ENCODE measurements at places on chromosomes 1 and 21. TPM values are rescaled to one million over a fixed set of nuclear protein-coding genes. Genes with fewer than 3 reads are reported as not detected.

DNA sequence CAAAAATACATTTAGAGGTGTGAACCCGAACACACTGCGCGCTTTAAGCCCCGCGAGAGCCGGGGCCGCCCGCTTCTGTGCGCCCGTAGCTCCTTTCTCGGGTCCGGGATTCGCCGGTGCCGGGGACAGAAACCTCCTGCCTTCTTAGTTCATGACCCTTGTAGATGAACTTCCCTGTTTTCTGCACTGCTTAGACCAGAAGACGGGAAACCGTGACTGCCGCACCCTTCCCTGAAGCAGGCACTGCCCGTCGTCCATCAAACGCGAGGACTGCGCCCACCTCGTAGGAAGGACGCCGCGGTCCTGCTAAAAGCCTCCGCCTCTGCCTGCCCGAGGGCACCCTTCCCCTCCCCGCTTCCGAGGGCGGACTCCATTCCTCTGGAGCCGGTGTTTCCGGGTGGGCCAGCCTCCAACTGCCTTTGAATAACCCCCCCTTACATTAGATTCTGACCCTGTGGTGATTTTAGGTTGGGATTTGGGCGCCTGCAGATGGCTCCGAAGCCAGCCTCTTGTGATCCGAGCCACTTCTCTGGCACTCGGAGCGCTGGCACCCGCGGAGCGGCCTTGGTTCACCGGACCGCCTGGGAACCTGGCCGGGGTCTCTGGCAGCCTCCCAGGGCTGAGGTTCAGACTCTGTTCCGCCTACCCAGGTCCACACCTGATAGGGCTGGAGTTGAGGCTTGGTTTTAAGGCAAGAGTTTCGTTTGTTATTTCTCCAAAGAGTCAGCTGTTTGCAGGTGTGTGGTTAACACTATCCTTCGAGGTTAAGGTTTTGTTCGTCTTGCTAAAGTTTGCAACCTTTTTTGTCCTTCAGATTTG, 1.2 kb upstream of the PTTG1IP start:
- peaks cover 19% of the 10 kb centered on the region for H3K4me1 ChIP-seq
- peak overlapping the region; percentile 91 for H3K27ac ChIP-seq
- peak overlapping the region; percentile 91 for H3K4me3 ChIP-seq
- H3K27me3 ChIP-seq, result no peaks in the 10 kb centered on the region

- H3K27ac ChIP-seq, result peak overlapping the region; percentile 87
- no peak overlapping the region for H3K4me3 ChIP-seq
- no peaks in the 10 kb centered on the region for H3K36me3 ChIP-seq
- no peaks in the 10 kb centered on the region for H3K27me3 ChIP-seq
- H3K4me1 ChIP-seq, result peaks cover 42% of the 10 kb centered on the region
Observed at GRCh38 chr1:39129514-39129913, 75.0 kb upstream of the MACF1 start.

DNA sequence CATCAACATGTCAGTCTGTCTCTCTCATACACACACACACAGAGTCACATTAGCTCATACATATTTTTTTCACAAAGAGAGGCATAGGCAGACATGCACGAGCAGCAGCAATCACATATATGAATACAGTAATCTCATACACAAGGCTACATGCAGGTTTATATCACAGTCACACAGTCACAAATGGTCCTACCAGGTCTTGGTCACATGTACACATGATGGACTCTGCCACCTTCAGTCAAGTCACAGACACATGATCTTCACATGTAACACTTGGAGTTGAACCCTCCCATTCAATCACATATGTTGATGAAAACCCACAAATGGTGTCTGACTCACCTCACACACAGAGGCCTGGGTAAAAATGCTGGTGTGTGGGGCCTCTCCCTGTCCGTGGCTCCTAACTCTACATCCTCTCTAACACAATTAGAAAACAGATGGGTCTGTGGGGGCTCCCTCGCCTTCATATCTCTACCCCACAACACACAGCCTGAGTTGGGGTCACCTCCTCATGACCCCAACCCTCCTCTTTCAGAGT, 27.9 kb downstream of the RIMS3 start:
- no peaks in the 10 kb centered on the region for H3K4me1 ChIP-seq
- DNase-seq, result no peak
- no peaks in the 10 kb centered on the region for H3K36me3 ChIP-seq
- no peaks in the 10 kb centered on the region for H3K27me3 ChIP-seq
- H3K4me3 ChIP-seq, result no peak overlapping the region

DNA sequence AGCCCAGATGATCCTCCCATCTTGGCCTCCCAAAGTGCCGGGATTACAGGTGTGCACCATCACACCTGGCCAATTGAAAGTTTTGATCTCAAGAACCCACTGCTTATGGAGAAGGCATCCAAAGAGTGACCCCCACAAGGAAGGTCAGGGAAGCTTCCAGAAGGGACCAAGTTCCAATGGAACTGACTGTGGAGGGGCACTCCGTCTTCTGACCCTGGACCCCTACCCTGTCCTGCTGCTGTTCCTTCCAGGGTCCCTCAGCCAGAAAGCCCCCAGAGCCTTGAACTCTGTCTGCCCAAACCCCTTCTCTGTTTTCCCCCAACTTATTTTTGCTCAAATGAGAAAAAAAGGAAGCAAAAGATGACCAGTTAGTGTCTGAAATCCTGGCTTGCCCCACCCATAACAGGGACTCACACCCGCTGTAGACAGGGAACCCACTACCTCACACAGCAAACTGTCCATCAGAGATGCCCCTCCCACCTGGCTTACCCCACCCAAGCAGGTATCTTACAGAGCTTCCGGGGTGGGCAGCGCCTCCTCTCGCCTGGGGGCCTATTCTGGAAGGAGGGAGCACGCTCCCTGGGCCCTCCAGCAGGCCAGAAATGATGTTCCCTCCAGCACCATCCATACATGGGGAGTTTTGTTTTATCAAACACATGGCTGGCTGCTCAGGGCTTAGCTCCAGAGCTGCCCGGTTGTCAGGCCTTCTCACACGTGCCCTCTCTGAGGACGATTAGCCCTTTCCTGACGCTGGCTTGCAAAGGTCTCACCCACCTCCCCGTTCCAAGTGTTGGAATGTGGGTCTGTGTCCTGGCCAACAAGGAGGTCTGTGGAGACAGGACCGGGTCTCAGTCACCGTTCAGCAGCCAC, 3.1 kb upstream of the WNT3A start:
- no peak overlapping the region for H3K27ac ChIP-seq
- DNase-seq, result peak; percentile 19
- peaks cover 3% of the 10 kb centered on the region for H3K27me3 ChIP-seq
- H3K4me1 ChIP-seq, result no peaks in the 10 kb centered on the region
- no peaks in the 10 kb centered on the region for H3K36me3 ChIP-seq
- H3K4me3 ChIP-seq, result no peak overlapping the region

- DNase-seq, result no peak
- no peaks in the 10 kb centered on the region for H3K27me3 ChIP-seq
- no peaks in the 10 kb centered on the region for H3K4me1 ChIP-seq
- H3K27ac ChIP-seq, result peak overlapping the region; percentile 73
- no peaks in the 10 kb centered on the region for H3K36me3 ChIP-seq
Observed at GRCh38 chr1:177054542-177054941, 110.0 kb downstream of the ASTN1 start.

DNA sequence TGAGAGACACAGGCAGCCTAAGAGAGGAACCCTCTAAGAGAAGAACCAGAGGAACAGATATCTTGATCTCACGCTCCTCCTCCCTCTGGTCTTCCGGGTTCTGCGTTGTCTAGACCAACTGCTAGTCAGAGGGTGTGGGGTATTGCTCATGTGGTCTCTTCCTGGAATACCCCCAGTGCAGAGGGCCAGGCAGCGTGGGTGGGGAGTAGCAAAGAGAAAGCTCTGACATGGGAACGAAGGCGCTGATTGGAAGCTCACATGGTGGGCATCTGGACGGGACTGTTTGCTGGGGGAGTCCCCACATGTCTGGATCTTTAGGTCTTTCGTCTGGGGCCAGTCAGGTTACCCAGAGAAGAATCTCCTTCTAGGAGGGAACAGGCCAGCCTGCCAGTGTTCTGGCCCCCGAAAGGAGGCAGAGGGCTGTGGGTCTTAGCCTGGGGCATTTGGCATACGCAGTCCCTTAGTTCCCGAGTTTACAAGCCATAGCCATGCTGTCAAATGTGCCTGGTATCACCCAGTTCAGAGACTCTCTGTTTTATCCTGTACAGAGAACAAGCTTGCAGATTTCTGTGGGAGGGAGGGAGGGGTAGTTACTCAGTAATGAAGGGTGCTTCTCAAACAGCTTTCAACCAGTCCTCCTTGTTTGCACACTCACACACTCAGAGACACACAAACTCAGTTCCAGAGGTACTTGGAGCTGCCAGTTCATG, 18.3 kb upstream of the IL6R start:
- no peaks in the 10 kb centered on the region for H3K4me1 ChIP-seq
- H3K27ac ChIP-seq, result no peak overlapping the region
- no peak overlapping the region for H3K4me3 ChIP-seq
- H3K27me3 ChIP-seq, result no peaks in the 10 kb centered on the region
- DNase-seq, result no peak

- H3K4me3 ChIP-seq, result no peak overlapping the region
- peak overlapping the region; percentile 76 for H3K27ac ChIP-seq
- no peaks in the 10 kb centered on the region for H3K27me3 ChIP-seq
- H3K4me1 ChIP-seq, result peaks cover 4% of the 10 kb centered on the region
Observed at GRCh38 chr1:235011064-235011598, 117.5 kb downstream of the TOMM20 start.

The ASB17 gene
- total RNA-seq, result not detected

The ADAM30 gene
- not detected for total RNA-seq

The RIPPLY3 gene
- 0.16 TPM for total RNA-seq
